ENCODE measurements at places on chromosomes 1 and 21.

DNA sequence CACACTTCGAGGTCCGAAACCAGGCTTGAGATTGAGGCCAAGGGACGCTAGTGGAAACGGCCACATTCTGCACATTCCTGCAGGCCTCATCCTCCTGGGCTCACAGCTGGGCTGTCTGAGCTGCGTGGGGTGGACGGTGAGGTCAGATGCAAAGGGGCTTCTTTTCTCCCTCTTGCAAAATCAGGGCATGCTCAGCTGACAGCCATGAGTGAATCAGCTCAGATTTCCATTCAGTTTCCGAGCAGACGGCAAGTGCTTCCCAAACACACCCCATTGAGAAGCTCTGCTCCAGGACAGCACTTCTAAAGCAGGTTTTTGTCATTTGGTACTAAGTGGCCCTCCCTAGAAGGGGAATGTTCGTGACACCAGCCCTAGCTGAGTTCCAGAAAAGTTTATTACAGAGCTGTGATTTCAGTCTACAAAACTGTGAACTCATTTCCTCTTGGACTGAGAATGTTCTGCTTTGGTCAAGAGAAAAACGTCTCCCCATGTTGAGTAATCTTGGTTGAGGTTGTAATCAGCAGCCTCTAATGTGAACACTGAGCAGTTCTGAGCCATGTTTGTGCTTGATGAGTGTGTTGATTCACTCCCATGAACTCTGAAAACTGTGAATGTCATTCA lies 10.0 kb downstream of the PDPN start:
- no peak overlapping the region for H3K4me3 ChIP-seq
- H3K27me3 ChIP-seq: no peaks in the 10 kb centered on the region
- DNase-seq: no peak

DNA sequence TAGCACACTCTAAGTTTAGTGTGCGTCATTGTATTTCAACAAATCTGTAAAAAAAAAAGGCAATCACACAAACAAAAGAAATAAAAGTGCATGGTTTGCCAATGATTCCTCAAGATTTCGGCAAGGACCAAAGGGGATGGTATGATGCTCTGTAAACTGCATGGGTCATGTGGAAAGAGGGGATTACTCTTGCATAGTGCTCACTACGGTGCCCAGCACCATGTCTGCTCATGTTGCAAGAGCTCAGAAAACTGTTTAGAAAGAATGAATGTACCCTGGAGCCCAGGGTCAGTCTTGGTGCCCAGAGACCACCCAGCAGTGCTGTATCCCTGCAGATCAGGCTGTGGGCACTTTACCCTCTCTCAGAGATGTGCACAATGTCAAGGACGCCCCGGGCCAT lies 3.6 kb upstream of the KCNA10 start:
- DNase-seq: no peak
- H3K36me3 ChIP-seq: no peaks in the 10 kb centered on the region
- peaks cover 9% of the 10 kb centered on the region for H3K27me3 ChIP-seq
- H3K4me3 ChIP-seq: no peak overlapping the region

DNA sequence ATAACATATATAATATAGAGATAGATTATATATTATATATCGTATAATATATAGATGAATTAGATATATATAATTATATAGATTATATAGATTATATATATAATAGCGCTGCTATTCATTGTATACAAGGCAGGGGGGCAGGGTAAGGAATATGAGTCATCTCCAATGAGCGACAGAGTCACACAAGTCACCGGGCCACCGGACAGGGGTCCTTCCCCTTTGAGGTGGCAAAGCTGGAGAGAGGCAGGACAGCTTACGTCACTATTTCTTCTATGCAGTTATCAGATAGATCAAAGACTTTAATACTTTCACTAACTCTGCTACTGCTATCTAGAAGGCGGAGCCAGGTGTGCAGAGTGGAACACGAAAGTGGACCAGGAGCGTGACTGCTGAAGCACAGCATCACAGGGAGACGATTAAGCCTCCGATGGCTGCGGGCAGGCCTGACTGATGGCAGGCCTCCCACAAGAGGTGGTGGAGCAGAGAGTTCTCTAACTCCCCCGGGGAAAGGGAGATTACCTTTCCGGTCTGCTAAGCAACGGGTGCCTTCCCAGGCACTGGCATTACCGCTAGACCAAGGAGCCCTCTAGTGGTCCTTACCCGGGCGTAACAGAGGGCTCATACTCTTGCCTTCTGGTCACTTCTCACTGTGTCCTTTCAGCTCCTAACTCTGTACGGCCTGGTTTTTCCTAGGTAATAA lies 2154.7 kb downstream of the MRPL39 start:
- no peak overlapping the region for H3K27ac ChIP-seq
- no peaks in the 10 kb centered on the region for H3K4me1 ChIP-seq
- DNase-seq: no peak
- no peak overlapping the region for H3K4me3 ChIP-seq
- H3K27me3 ChIP-seq: no peaks in the 10 kb centered on the region

- no peak overlapping the region for H3K27ac ChIP-seq
- H3K36me3 ChIP-seq: no peaks in the 10 kb centered on the region
- DNase-seq: no peak
- no peaks in the 10 kb centered on the region for H3K27me3 ChIP-seq
- H3K4me1 ChIP-seq: no peaks in the 10 kb centered on the region
Observed at GRCh38 chr1:219304227-219305226, 130.8 kb downstream of the LYPLAL1 start.

DNA sequence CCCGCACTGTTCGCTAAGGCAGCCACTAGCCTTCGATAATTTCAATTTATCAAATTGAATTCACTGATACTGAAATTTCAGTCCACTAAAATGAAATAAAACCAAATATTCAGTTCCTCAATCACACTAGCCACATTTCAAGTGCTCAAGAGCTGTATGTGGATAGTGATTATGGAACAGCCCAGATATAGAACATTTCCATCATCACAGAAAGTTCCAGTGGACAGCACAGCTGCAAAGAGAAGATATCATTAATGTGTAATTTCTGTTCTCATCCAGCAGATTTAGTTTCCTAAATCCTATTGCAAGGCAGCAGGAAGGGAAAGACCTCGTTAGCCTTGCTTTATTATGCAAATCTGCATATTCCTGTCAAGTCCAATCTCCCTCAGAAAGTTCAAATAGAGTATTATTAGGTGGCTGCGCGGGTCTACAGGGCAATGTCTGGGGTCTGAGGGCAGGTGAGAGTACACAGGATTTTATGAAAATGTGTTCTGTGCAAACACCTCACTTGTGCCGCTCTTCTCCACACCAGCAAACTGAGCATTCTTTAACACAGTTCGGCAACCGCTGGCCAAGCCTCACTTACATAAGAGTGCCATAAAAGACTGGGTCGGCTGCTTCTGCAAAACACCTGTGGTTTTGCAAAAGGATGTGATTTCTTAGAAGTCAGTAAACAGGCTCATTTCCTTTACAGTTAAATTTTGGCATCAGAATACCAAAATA lies 22.4 kb downstream of the CAPZB start:
- peak; percentile 51 for DNase-seq
- no peaks in the 10 kb centered on the region for H3K27me3 ChIP-seq
- peak overlapping the region; percentile 82 for H3K4me3 ChIP-seq

- no peak overlapping the region for H3K27ac ChIP-seq
- H3K4me1 ChIP-seq: no peaks in the 10 kb centered on the region
- no peak for DNase-seq
Observed at GRCh38 chr1:57578099-57578498, 154.2 kb upstream of the DAB1 start.

- no peaks in the 10 kb centered on the region for H3K36me3 ChIP-seq
- no peak overlapping the region for H3K27ac ChIP-seq
- peaks cover 2% of the 10 kb centered on the region for H3K27me3 ChIP-seq
- no peak for DNase-seq
- no peaks in the 10 kb centered on the region for H3K4me1 ChIP-seq
Observed at GRCh38 chr1:38114241-38115026, 67.8 kb upstream of the POU3F1 start.

DNA sequence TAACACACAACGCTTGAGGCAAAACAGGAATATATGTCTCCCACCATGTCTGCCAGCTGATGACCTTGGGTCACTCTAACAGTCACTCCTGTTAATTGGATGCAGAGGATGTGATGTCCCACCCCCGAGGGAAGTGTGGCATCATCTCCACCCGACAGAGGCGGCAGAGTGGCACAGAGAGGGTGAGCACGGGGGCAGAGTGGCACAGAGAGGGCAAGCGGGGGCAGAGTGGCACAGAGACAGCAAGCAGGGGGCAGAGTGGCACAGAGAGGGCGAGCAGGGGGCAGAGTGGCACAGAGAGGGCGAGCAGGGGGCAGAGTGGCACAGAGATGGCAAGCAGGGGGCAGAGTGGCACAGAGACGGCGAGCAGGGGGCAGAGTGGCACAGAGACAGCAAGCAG lies 44.3 kb downstream of the DISP3 start:
- no peak for DNase-seq
- H3K27ac ChIP-seq: no peak overlapping the region
- no peaks in the 10 kb centered on the region for H3K36me3 ChIP-seq
- H3K4me3 ChIP-seq: no peak overlapping the region
- H3K4me1 ChIP-seq: peaks cover 1% of the 10 kb centered on the region

DNA sequence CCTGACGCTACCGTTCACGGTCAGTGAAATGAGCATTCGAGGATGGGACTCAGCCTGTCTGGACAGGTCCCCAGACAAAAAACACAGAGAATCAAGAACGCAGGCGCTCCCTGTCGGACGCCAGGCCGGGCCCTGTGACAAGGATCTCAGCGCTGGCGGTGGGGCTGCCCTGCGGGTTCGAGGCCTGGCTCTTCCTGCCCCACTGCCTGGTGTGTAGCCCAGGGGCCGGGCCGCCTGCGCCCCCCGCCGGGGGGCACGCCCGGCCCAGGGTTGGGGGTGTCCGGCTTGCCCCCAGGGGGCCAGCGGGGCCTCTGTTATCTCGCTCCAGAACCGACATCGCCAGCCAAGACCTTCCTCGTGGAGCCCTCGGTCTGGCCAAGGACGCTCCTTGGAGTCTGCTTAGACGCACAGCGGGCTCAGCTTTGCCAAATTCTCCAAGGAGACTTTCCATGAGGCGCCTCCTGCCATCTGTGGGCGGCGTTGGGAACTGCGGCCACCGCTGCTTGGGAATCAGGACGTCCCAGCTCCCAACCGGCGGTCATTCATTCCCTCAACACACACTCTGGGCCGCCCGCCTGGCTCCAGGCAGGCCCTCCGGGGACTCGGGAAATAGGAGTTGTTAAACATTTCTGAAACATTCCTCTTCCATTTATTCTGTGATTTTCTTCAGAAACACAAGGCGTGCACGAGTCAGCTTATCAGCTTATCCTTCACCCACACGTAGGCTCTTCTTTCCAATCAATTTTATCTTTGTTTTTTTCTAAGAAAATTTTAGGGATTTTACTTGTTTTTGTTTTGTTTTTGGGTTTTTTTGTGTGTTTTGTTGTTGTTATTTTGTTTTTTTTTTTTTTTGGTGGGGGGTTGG lies 11.3 kb upstream of the RIPK4 start:
- DNase-seq: no peak
- H3K4me1 ChIP-seq: no peaks in the 10 kb centered on the region
- no peak overlapping the region for H3K4me3 ChIP-seq
- no peak overlapping the region for H3K27ac ChIP-seq

DNA sequence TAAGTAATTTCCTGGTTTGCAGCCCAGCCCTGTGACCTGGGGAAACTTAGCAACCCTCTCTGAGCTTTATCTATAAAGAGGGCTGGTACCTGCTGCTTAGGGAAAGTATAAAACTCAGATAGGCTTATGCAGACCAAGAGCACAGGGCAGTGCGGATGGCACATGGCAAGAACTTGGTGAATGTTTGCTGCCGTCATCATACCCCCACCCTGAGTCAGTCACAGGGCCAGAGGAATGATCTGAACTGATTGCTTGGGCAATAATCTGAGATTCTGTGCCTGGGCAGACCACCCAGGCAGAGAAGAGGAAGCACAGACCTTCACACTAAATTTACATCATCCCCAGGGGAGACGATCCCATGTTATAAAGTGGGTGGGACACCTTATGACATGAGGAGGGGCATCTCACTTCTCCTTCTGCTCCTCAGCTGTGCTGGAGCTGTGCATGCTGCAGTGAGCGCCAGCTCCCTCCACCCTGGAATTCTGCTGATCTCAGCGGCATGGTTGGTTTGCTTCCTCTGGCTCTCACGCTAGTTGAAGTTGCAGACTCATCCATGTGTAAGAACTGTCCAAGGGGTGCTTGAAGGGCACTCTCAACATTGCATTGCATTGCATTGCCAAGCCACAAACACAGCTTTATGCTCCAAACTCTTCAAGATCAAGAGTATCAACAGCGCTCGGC lies 197.1 kb downstream of the AJAP1 start:
- H3K4me3 ChIP-seq: no peak overlapping the region
- no peaks in the 10 kb centered on the region for H3K36me3 ChIP-seq
- no peak for DNase-seq
- no peaks in the 10 kb centered on the region for H3K27me3 ChIP-seq

DNA sequence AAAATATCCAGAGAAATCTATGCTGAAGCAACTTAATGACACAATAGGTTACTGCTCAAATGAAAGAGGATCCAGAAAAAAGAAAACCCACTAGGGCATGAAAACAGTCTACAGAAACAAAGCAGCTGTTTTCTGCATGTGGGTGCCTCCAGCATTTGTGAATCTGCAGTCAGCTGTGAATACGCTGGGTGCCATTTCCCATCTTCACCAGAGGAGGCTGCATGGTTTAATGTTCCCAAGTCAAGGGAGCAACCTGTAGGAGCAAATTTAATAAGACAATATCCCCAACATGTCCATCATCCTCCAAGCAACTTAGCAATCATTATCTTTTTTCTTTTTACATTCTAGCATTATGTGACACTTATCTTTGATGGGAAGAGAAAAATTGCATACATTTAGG lies 396.6 kb downstream of the BRINP2 start:
- DNase-seq: no peak
- H3K36me3 ChIP-seq: no peaks in the 10 kb centered on the region
- H3K27ac ChIP-seq: no peak overlapping the region
- H3K27me3 ChIP-seq: no peaks in the 10 kb centered on the region
- no peaks in the 10 kb centered on the region for H3K4me1 ChIP-seq

GRCh38 chr1:110305900-110306420 lies 33.2 kb upstream of the RBM15 start:
- H3K4me3 ChIP-seq: no peak overlapping the region
- H3K27ac ChIP-seq: no peak overlapping the region
- no peaks in the 10 kb centered on the region for H3K36me3 ChIP-seq
- DNase-seq: no peak
- no peaks in the 10 kb centered on the region for H3K4me1 ChIP-seq
- H3K27me3 ChIP-seq: peaks cover 6% of the 10 kb centered on the region

DNA sequence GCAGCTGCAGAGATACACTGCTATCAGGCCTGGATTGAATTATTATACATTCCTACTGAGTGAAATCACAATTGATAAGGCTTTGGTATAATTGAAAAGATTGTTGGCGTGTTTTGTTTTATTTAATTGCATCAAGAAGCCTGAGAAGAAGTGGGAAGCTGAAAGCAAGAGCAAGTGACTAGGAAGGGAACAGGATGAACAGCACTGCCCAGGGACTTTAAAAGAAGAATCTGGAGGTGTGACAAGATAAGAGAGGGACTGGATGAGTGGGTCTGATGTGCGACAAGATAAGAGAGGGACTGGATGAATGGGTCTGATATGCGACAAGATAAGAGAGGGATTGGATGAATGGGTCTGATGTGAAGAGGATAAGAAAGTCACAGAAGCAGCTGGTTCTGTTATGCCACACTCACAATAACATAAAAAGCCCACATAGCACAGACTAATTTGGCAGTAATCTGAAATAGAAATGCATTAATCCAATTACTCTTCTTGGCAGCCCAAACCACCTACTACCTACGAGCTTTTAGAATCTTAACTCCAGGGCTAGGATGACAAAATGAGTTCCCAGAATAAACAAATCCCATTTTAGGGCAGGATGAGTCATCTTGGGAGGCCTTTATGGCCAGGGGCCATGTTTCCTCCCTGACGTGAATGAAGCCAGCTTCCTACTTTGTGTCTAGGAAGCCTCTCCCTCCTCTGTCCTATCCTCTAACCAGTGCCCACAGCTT lies 129.7 kb downstream of the DUSP10 start:
- no peak overlapping the region for H3K4me3 ChIP-seq
- H3K27me3 ChIP-seq: peaks cover 13% of the 10 kb centered on the region
- no peak for DNase-seq
- H3K36me3 ChIP-seq: no peaks in the 10 kb centered on the region
